ENCODE measurements at places on chromosomes 11 and 22.

- DNase-seq, result no peak
These were observed 88.6 kb downstream of the ST3GAL4 start for GRCh38 chr11:126444072-126444471.

- DNase-seq, result no peak
These were observed 58.8 kb downstream of the GGTLC2 start for GRCh38 chr22:22703203-22703570.

DNA sequence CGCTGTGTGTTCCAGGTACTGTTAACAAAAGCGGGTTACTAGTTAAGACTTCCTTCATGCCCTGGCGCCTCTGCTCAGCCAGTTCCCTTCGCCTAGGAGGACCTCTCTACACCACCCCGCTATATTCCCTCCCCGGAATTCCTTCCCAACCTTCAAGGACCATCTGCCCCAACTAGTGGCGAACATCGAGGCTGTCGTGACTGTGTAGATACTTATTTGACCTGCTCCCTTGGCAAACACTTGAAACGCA, 450 bp upstream of the BCL2L13 start:
- DNase-seq, result no peak

DNA sequence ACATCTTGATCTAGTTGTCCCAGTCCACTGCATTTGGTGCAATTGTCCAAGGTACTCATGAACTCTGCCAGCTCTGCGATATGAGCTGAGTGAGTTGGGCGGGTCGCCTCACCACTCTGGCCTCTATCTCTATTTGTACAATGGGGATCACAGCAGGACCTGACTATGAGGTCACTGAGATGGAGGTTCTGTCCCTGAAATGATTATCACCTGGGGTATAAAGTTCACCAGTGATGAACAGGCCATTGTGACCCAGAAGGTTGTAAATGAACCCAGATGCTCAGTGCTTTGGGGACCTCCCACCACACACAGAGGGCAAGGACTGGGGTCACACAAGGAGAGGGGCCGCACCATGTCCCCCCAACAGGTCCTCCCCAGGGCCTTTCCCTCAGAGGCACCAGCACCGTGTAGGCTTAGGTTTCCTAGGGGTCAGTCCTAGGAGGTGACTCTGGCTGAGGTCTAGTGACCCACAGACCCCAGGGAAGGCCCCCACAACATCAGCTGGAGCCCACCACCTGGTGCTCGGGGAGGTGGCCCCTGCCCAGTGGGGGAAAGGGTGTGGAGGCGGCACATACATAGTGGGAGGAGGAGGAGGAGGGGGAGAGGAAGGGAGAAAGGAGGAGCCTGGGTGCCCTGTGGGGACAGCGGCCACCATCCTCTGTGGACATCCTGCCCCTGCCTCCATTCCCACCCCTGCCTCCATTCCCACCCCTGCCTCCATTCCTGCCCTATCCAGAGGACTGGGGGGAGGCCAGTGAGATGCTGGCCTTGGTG, 25.0 kb upstream of the IGLL1 start:
- DNase-seq, result no peak

GRCh38 chr11:384511-384910, 9.5 kb upstream of the PKP3 start:
- DNase-seq, result no peak

DNA sequence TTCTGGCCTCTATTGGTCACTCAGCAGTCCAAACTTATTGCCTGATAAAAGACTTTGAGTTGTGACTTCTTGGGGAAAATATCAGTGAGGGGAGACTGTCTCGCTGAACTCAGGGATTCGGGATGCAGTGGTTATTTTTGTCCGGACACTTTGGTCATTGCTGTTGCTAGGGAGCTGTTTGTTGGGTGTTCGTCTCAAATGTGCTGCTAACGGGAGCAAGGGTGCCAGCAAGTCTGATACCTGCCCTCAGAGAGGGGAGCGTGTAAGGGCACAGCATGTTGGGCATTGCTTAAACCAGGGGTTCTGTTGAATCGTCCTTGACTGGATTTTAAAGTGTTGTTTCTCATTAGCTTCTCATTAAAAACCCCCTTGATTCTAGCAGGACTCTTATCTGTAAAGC, 49.2 kb upstream of the SLC25A18 start:
- no peak for DNase-seq

- DNase-seq, result peak; percentile 84
These were observed 10.0 kb upstream of the MFRP start for GRCh38 chr11:119356349-119357031.

GRCh38 chr11:76637491-76638269, 32.9 kb downstream of the LRRC32 start:
- DNase-seq, result no peak

DNA sequence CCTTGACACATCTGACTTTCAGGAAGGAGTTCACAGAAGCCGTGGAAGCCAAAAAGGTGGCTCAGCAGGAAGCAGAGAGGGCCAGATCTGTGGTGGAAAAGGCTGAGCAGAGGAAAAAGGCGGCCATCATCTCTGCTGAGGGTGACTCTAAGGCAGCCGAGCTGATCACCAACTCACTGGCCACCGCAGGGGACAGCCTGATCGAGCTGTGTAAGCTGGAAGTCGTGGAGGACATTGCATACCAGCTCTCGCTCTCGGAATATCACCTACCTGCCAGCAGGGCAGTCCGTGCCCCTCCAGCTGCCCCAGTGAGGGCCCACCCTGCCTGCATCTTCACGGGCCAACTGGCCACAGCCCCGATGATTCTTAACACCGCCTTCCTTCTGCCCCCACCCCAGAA, 53.7 kb downstream of the HSD17B12 start:
- no peak for DNase-seq

- DNase-seq, result no peak
These were observed 9.0 kb upstream of the PLAAT2 start for GRCh38 chr11:63572026-63572688.

DNA sequence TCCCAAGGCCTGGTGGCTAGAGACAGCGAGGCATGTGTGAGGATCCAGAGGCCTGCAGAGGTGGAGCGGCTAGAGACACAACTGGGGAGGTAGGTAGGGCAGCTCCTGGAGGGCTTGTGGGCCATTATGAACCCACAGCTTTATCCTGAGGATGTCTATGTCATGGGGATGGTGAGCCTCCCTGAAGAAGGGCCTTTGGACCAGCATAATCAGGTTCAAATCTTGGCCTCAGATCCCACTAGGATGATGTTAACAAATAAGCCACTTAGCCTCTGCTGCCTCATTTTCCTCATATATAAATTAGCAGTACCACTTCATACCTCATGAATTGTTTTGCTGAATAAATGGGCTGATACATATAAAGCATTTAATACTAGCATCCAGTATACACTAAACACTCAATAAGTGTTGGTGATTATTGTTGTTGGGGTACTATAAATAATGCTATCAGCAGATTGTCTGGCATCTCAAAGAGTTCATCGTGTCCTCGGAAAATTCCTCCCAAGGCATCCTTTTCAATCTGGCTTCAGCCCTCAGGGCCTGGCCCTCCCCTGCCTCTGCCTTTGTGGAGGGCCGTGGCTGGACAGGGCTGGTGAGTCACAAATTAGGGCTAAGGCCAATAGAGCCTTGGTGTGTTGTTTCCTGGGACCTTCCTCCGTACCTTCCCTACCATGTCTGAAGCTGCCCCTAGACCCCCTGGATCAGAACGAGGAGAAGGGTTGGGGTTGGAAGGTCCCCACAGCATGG, 30.9 kb upstream of the LRRC32 start:
- no peak for DNase-seq

- DNase-seq, result no peak
These were observed 1.1 kb downstream of the SCN2B start for GRCh38 chr11:118175031-118175992.

GRCh38 chr22:23675502-23676415, 15.1 kb upstream of the RGL4 start:
- peak; percentile 69 for DNase-seq

DNA sequence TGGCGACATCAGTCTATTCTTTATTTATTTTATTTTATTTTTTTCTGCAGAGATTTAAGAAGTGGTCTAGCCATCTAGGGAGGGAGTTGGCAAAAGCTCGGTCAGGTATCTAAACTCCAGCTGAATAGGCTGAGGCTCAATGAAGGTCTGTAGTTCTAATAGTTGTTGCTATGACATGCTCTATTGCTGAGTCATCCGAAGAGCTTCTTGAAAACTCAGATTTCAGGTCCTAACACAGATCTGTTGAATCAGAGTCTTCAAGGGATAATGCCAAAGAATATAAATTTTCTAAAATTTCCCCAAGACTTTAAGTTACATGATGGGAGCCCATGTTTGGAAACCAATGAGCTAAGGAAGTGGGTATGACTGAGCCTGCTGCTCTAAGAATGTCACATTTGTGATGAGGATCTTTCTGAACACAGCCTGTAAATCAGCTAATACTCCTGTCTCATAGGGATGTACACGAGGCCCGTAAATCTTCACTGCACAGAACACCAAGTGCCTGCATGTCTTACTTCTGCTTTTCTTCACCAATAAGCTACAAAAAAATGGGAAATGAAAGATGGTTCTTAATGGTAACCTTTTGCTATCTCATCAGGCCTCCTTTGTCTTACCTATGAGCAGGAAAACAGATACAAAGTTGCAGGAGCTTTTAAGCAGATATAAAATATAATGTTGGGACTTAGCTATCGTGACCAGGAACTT, 901.4 kb upstream of the API5 start:
- DNase-seq, result no peak

GRCh38 chr11:110092515-110093406, at the start of gene ZC3H12C:
Gene ZC3H12C (plus strand): TSS chr11:110093392. CDS start chr11:110093412, 20 bp downstream.
- DNase-seq, result peak; percentile 72

GRCh38 chr22:42644422-42645340, 4.3 kb upstream of the ATP5MGL start:
- DNase-seq, result no peak

DNA sequence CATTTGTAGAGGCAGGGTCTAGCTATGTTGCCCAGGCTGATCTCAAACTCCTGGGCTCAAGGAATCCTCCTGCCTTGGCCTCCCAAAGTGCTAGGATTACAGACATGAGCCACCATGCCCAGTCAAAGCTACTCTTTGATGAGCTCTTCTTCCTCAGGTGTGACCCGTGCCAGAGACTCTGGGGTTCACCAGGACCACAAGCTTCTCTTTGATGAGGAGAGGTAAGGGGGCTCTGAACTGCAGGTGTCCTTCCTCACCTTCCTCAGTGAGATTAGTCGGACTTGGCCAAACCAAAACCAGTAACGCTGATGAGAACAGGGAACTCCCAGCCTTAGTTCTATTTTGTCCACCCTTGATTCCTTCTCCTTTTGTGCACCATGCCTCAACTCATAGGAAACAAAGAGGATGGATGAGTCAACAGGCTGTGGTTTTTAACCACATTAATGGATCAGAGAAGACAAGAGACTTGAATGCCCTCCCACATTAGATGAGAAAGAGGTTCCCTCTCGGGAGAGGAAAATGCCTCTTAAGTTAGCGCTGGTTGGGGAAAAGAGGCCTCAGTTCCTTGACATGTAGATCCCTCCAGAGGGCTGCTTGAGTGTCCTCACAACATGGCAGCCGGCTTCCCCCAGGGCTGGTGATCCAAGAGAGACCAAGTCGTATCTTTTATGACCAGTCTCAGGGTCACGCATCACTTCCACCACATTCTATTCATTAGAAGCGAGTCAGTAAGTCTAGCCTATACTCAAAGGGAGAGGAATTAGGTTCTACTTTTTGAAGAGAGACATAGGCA, 25.7 kb upstream of the CTR9 start:
- DNase-seq, result no peak

DNA sequence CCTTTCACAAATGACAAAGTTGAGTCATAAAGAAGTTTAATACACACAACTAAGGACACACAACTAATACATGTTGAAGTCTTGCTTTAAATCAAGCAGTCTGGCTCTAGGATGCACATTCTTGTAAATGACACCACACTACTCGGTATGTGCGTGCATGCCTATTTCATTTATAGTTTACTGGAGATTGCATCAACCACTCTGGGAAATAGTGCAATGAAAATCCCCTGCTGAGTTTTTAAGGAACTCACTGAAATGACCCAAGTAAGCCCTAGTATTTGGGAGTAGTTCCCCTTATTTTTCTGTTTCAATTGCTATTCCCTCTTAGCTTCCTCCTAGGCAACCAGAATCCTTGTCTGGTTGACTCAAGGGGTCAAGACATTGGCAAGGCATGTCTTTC, 160.2 kb upstream of the LARGE1 start:
- DNase-seq, result no peak

DNA sequence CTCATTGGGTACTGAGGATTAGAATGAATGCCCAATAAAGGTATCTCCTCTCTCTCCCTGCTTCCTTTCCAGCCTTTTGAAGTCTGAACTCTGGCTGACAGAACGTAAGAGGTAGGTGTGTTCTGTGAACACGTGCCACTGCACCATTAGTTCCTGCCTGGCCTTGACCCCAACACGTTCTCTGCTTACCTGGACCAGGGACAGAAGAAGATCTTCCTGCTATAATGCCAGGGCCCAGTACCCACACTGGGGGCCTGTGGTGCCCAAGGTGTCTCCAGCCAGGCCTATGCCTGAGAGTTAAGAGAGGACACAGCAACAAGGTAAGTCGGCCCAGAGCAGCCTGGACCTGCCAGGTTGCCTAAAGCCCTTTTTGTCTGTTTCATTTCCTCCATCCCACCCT, 147.7 kb upstream of the TIMP3 start:
- DNase-seq, result no peak

DNA sequence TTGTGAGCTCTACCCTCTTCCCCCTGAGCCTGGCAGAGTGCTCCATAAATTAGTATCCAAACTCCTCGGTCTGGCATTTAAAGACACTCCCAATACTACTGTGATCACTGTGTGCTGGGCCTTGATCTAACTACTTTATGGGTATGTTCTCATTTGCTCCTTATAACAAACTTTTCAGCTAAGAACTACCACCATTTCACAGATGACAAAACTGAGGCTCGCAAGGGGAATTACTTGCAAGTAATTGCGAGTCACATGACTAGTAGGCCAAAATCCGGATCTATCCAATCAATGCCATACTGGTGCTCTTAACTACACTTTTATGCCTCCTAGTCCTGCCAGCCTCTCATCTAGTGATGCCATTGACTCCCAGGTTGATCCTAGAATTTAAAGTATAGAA, 3.6 kb downstream of the THOC5 start:
- no peak for DNase-seq

DNA sequence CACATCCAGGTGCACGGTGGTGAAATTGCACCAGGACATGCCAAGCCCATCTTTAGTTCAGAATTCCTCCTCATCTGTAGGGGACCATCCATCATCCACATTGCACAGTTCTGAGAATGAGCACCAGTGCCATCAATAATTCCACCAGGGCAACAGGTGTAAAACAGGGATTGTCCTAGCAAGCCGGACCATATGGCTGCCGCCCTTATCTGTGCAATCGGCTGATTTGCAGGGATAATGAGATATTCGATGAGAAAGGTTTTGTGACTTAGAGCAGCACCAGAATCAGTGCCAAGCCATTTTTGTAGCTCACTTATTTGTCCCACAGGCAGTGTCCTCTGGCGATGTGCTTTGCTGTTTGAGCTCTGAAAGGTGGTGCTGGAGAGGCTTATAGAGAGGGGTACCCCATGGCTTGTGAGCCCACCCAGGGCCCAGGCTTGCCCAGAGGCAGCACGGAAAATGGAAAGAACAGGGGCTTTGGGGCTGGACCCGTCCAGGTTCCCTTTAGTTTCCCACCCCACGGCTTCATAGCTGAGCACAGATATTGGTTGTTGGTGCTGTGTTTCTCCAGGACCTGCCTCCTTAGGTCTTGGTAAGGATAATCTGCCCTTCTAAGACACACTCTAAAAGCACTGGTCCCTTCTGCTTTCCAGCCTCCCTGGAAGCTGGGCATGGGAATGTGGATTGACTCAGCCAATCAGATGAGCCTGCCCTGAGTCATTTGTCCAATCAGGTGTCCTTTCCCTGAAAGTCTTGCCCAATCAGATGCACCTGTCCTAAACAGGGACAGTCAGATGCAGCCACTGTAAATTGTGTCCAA, 84.0 kb upstream of the SHANK2 start:
- DNase-seq, result no peak

Data from activated CD8-positive, alpha-beta memory T cell treated with anti-CD3 and anti-CD28 coated beads, Interleukin-2, amount 10 ng/mL, durations not matched to agents 7 days and 5 days (primary cell).